ENCODE measurements at places on chromosomes 12 and 14. TPM values are rescaled to one million over a fixed set of nuclear protein-coding genes. Genes with fewer than 3 reads are reported as not detected.
A peak's percentile ranks its signal among the peaks of the same experiment; 100 is the strongest.

GRCh38 chr12:57810450-57810849, 8.1 kb downstream of the AVIL start:
- no peak overlapping the region for H3K27ac ChIP-seq
- H3K4me1 ChIP-seq = peaks cover 9% of the 10 kb centered on the region
- H3K36me3 ChIP-seq = peaks cover 15% of the 10 kb centered on the region
- no peak overlapping the region for H3K4me3 ChIP-seq

GRCh38 chr14:74574090-74574433, 38.0 kb downstream of the LTBP2 start:
- peak overlapping the region; percentile 61 for H3K27ac ChIP-seq
- H3K4me1 ChIP-seq = peaks cover 35% of the 10 kb centered on the region
- H3K27me3 ChIP-seq = no peaks in the 10 kb centered on the region
- DNase-seq = no peak
- no peak overlapping the region for H3K4me3 ChIP-seq

DNA sequence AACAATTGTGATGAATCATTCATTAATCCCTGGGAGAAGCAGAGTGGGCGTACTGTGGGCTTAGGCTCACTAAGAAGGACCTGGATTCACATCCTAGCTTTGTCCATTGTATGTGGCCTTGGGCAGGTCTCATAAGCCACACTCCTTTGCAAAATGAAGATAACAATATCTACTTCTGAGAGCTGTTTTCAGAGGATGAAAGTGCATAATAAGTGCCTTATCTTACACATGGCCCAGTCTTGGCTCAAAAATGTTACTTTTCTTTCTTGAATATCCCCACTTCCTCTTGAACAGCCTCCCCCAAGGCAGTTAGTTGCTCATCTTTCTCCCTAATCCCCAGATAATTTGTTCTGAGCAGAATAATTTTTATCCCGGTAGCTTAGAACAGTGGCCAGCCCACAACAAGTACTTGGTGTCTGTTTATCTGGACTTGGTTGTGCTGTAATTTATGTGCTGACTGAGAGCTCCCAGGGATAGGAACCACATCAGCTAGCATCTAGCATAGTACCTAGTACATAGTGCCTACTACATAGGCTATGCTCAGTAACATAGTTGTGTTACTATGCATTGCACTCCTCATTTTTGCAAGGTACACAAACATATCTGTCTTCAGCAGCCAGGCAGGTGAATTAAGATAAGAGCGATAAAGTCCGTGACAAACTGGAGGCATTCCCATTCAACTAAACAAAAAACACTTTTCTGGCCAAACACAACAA, 61.7 kb upstream of the NUDT4 start:
- H3K27ac ChIP-seq = peak overlapping the region; percentile 81
- H3K4me1 ChIP-seq = peaks cover 67% of the 10 kb centered on the region
- no peak for DNase-seq

GRCh38 chr14:56061051-56061450, 57.2 kb upstream of the PELI2 start:
- no peaks in the 10 kb centered on the region for H3K36me3 ChIP-seq
- peaks cover 22% of the 10 kb centered on the region for H3K4me1 ChIP-seq

DNA sequence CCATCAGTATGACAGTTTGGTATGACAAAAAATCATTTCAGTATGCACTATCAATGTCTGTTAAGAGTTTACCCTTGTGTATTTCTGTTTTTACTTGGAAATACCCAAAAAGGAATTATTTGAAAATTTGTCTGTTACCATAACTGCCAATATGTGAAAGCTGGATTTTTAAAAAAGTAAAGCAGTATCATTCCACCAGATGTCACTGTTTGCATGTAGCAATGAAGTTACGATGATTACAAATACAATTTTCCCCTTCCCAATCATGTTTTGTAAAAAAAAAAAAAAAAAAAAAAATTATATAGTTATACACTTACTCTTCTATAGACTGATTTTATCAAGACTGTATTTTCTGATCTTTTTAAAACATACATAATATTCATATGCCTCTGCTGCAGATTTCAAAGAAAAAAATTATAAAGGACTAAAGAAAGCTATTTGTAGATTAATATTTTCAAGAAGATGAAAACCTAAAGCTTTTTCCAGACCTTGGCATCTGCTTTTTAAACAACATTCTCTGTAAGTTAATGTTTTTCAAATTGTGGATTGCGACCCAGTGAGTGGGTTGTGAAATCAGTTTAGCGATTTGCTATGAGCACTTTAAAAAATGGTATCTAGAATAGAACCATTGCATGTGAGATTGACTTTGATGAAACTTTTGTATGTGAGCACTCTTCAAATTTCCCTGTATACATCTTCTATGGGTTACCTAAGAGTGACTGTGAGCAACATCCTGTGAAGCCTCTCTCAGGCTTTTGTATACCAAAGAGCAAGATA, 114.2 kb downstream of the TTC6 start:
- H3K27ac ChIP-seq = no peak overlapping the region
- H3K4me3 ChIP-seq = no peak overlapping the region

DNA sequence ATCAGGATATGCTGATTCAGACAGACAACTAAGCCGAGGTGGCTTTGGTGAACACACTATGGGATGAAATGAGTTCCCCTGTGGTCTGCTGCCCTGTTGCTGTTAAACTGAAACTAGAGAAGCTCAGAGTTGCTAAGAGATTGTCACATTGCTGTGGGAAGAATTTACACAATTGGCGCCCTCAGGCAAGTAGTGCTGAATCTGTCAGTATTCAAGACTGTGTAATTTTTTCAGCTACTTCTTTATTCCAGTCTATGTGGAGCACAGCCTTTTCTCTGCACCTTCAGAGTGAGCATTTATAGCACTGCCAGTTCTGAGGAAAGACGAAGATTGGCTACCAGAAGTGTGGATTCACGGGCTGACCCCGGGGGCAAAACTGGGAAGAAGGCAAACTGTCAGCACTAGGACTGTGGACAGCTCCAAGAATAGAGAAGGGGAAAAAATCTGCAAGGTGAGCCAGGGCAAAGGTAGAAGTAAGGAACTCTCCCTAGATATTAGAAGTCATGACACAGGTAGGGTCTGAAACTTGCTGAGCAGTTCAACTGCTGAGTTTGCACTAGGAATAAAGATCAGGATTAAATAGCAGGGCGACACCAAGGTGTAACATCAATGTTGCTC, 218.8 kb upstream of the TMPO start:
- no peaks in the 10 kb centered on the region for H3K36me3 ChIP-seq

DNA sequence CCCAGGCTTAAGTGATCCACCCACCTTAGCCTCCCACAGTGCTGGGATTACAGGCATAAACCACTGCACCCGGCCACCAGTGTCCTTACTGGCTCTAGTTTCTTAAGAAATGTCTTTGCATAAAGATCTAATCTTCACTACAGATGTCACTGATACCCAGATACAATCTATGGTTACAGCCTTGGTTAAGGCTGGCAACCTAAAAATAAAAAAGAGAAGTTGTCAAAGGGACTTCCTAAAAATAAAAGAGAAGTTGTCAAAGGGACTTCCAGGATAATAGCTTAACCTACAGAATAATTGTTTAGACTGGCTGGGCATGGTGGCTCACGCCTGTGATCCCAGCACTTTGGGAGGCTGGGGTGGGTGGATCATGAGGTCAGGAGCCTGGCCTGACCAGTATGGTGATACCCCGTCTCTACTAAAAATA, 27.6 kb downstream of the ETFBKMT start:
- H3K36me3 ChIP-seq = no peaks in the 10 kb centered on the region
- DNase-seq = no peak
- no peak overlapping the region for H3K4me3 ChIP-seq
- H3K27ac ChIP-seq = no peak overlapping the region
- no peaks in the 10 kb centered on the region for H3K4me1 ChIP-seq

DNA sequence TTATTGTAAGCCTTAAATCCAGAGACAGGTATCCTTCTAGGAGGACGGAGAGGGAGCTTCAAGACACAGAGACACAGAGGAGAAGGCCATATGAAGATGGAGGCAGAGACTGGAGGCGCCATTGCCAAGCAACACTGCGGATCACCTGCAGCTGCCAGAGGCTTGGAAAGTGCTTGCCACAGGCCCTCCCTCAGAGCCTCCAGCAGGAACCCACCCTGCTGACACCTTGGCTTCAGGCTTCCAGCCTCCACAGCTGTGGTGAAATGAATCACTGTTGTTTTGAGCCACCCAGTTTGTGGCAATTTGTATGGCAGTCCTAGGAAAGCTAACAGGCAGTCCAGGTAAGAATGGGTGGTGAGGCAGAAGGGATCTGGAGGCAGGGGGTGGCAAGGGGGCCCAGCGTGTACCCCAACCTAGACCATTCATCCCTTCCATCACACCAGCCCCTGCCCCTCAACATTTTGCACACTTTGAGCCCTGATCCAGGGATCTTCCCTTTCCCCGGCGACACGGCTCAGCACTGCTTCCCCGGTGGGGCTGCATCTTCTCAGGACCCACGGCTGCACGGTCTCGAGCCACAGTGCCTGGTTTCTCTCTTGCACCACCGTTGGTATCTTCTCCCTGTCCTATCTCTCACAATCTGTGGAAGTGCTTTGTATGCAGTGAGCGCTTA, 22.3 kb upstream of the BCDIN3D start:
- H3K4me1 ChIP-seq = peaks cover 10% of the 10 kb centered on the region
- H3K27ac ChIP-seq = no peak overlapping the region
- no peak overlapping the region for H3K4me3 ChIP-seq
- peaks cover 21% of the 10 kb centered on the region for H3K27me3 ChIP-seq

DNA sequence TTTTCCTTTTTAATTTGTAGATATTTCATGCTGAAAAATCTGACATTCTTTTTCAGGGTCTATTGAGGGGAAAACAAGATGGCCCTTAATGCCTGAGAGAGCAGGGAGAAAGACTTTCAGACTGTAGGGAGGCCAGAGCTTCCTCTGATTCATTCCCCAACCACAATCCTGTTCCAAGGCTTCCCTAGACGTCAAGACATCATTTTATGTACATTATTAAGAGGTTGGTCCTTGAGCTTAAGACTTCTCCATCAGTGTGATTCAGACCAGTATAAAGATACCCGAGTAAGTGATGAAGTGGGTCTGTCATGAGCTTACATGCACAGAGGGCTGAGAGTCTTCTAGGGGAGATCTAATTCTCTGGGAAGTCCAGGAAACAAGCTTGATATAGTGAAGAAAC, 57.3 kb downstream of the AVPR1A start:
- no peak overlapping the region for H3K4me3 ChIP-seq
- no peak overlapping the region for H3K27ac ChIP-seq
- peaks cover under 1% of the 10 kb centered on the region for H3K4me1 ChIP-seq

DNA sequence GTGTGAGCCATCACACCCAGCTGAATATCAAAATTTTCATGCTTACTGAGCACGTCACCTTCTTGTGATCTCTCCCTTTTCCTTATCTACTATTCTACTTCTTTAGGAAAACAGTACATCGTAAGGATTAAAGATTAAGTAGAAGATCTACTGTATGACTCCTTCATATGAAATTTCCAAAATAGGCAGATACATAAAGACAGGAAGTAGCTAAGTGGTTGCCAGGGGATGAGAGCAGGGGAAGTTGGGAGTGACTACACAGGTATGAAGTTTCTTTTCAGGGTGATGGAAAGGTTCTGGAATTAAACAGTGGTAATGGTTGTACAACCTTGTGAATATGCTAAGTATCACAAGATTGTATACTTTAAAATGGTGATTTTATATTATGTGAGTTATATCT, 36.5 kb upstream of the CERS5 start:
- H3K36me3 ChIP-seq = peaks cover 14% of the 10 kb centered on the region
- H3K4me1 ChIP-seq = peaks cover 14% of the 10 kb centered on the region
- DNase-seq = no peak
- no peaks in the 10 kb centered on the region for H3K27me3 ChIP-seq

GRCh38 chr14:69612014-69612782, 802 bp downstream of the SUSD6 start:
- H3K36me3 ChIP-seq = peaks cover 17% of the 10 kb centered on the region
- H3K27me3 ChIP-seq = no peaks in the 10 kb centered on the region
- H3K27ac ChIP-seq = peak overlapping the region; percentile 94
- peak; percentile 26 for DNase-seq

- no peaks in the 10 kb centered on the region for H3K36me3 ChIP-seq
- no peak for DNase-seq
- H3K4me1 ChIP-seq = no peaks in the 10 kb centered on the region
- H3K27ac ChIP-seq = no peak overlapping the region
- no peak overlapping the region for H3K4me3 ChIP-seq
Measured at GRCh38 chr12:69616025-69616424, 5.3 kb upstream of the LRRC10 start.

DNA sequence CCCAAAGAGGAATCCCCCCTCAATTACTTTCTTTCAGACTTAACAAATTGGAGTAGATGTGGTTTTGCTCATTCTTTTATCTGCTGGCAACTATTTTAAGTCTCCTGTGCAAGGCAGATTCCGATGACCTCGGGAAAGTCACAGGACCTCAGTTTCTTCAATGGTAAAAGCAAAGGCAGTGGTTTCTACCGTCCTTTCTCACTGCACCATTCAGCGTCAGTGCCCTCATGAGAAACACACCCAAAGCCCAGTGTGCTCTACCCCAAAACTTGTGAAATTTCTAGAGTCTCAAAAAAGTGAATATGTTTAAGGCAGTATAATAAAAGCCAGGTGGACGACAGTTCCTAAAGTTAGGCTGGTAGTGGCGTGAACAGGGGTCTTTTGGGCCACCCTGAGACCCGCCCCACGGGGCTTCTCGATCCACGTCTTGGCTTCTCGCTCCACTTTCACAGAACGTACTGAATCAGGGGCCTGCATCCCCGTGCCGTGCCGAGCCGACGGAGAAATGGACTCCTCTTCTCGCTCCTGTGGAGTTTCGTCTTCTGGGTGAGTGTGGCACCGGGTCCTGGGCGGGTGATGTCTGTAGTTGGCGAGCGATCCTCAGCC, 1.3 kb upstream of the ARHGAP5 start:
- peaks cover 14% of the 10 kb centered on the region for H3K4me1 ChIP-seq
- H3K27ac ChIP-seq = peak overlapping the region; percentile 86
- peaks cover 49% of the 10 kb centered on the region for H3K36me3 ChIP-seq
- H3K4me3 ChIP-seq = peak overlapping the region; percentile 84

DNA sequence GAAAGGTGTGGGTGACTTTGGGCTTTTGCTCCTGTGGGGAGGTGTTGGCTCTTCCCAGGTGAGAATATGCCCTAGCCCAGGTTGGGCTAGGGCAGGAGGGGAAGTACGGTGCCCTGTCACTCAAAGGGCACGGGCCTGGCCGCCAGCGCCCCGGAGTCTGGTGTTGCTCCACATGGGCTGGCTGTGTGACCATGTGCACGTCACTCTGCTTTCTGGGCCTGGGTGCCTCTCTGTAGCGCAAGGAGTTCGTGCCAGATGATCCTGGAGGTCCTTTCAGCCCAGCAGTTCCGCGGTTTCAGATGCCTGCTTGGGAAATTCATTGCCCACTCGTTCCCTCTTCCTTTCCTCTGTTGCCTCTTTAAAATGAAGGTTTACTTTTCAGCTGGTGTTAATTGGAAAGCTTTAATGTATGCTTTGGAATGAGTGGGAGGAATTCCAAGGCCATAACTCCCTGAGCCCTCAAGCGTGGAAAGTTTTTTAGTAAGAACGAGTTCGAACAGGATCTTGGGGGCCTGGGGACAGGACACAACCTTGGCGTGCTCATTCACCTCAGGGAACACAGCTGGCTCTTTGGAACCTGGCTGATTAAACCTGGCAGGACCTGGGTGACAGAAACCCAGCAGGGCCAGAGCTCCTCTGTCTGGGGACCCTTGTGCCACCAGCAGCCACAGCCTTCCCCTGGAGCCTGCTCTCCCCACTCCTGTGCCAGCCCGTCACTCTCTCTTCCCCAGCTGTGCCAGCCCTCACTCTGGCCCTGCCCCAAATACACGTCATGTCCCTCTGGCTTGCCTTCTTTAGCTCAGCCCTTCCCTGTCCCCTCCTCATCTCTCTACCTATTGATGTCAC, 42.8 kb downstream of the TSPAN9 start:
- H3K4me3 ChIP-seq = no peak overlapping the region
- no peaks in the 10 kb centered on the region for H3K27me3 ChIP-seq
- no peaks in the 10 kb centered on the region for H3K36me3 ChIP-seq
- no peaks in the 10 kb centered on the region for H3K4me1 ChIP-seq

The ZNF605 gene
- total RNA-seq = 32.8 TPM

The SDR9C7 gene
- total RNA-seq = not detected

The PRB2 gene
- not detected for total RNA-seq

The DERA gene
- total RNA-seq = 31.0 TPM

The SYCP3 gene
- not detected for total RNA-seq

The ANKRD33 gene
- total RNA-seq = not detected

Measured in Calu3 (cell line).